Aorta (tissue), 5 donors: ENCODE measurements at places on chromosomes 7 and 10.

DNA sequence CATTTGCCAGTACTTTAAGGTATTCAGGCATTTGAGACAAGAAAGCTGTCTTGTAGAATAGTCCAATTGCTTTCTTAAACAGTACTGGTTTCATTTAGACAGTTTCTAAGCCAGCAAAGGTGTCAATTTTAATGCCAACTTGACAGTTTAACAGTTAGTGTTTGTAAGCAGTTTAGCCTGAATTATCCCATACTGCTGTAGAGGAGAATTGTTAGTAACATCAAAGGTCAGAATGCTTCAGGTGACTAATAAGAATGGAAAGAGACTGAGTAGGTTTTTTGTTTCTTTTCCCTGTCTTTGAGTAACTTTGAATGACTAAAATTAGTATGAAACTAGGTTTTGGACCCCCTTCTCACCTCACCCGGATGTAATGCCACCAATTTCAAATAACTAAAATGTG lies 29.5 kb upstream of the VDAC2 start:
- DNase-seq: no peak

DNA sequence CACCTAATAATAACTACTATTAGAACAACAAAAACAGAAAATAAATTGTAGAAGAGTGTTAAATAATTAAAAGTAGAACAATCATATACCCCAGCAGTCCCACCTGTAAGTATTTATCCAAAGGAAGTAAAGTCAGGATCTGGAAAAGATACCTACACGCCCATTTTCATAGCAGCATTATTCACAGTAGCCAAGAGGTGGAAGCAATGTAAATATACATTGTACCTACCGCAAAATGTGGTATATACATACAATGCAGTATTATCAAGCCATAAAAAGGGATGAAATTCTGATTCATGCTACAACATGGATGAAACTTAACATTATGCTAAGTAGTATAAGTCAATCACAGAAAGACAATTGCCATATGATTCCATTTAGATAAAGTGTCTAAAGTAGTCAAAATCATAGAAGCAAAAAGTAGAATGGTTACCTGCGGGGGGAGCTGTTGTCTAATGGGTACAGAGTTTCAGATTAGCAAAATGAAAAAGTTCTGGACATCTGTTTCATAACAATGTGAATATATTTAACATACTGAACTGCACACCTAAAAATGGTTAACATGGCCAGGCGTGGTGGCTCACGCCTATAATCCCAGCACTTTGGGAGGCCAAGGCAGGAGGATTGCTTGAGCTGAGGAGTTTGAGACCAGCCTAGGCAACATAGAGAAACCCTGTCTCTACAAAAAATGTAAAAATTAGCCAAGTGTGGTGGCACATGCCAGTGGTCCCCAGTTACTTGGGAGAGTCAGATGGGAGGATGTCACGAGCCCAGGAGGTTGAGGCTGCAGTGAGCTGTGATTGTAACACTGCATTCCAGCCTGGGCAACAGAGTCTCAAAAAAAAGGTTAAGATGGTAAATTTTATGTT lies 6.0 kb upstream of the TMED4 start:
- DNase-seq: no peak

DNA sequence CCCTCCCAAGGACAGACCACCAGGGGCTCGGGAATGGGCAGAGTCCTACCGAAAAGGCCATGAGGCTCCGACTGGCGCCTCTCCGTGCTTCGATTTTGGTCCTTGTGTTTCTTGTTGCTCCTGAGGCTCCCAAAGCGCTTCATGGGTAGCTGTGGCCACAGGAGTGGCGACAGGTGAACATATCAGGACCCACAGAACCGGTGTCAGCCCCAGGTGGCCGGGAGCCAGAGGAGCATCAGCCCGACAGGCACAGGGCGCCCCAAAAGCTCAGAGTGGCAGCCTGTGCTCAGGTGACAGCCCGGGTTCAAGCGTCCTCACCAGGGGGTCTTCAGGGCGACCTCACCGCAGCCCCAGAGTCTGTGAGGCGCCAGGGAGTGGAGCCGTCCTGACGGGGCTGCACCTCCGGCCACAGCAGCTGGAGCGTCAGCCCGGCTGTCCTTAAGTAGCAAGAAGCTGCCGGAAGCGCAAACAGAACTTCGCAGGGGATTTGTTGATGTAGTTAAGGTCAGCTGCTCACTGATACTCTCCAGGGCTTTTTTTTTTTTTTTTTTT lies 141.0 kb downstream of the PRKAG2 start:
- peak; percentile 69 for DNase-seq

DNA sequence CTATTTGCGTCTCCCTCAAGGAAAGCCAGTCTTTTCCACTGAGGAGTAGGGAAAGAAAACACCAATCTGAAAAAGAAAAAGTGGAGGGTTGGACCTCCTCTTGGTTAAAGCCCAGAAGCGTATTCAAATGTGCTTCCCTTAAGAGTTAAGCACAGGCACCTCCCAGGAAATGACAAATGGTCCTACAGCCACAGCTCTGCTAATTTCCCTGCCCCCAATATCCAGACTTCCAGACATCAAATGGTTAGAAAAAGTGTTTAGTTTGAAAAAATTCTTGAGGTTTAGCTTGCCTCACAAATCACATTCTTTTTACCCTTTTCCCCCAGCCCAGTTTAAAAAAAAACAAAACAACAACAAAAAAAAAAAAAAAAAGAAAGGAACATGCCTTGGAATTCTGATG lies 19.0 kb upstream of the COL1A2 start:
- no peak for DNase-seq

GRCh38 chr7:33888166-33888565 lies 17.2 kb upstream of the BMPER start:
- DNase-seq: no peak

DNA sequence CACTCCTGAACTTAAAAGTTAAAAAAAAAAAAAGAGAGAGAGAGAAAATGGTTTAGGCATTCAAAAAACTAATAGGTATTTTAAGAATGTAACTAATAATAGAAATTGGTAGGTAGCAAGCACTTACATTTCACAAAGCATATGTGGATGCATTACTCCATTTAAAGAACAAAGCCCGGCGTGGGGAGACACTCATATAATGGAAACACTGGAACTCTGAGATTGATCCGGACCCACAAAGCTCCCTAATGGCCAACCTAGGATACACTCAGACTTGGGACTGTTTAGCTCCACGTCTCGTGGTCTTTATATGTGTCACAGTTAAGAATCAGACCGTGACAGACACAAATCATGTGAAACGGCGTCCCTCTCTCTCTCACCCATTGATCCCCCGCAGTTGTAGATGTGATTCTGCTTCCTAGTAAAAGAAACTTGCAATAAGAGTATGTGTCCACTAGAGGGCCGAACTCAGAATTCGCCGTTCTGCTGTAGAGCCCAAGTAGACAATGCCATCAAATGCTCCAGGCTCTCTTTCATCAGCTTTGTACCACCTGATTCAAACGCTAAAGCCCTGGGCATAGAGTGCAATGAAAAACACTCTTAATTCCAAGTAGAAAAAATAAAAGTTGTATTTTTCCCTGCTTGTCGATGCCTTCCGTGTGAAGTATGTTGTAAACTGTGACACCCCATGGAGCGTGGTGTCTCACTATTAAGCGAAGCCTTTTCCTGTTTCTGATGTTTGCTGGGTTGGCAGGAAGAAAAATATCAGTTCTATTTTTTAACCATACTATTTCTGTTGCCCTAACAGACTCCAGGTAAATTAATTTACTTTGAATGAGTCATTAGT lies 429.0 kb upstream of the MTPN start:
- no peak for DNase-seq

- no peak for DNase-seq
These were observed 34.0 kb downstream of the IMMP2L start for GRCh38 chr7:111528331-111528730.

- no peak for DNase-seq
These were observed 163.9 kb downstream of the ST7 start for GRCh38 chr7:117117172-117117571.
